Activated CD8-positive, alpha-beta T cell treated with anti-CD3 and anti-CD28 coated beads, Interleukin-2, amount 10 ng/mL, durations not matched to agents 7 days and 5 days (primary cell): ENCODE measurements at places on chromosomes 2 and 18. TPM values are rescaled to one million over a fixed set of nuclear protein-coding genes. Genes with fewer than 3 reads are reported as not detected.

The SLC16A14 gene
- total RNA-seq: 0.63 TPM

The SCN3A gene
- total RNA-seq: not detected

The PLB1 gene
- total RNA-seq: 1.0 TPM

The TUBA3E gene
- total RNA-seq: not detected

The FOXD4L1 gene
- total RNA-seq: 0.21 TPM

The TCF7L1 gene
- not detected for total RNA-seq

The HSBP1L1 gene
- total RNA-seq: 1.5 TPM

The RPRM gene
- total RNA-seq: 0.24 TPM

The COL5A2 gene
- 2.7 TPM for total RNA-seq

The PID1 gene
- not detected for total RNA-seq

The SGPP2 gene
- 0.11 TPM for total RNA-seq

DNA sequence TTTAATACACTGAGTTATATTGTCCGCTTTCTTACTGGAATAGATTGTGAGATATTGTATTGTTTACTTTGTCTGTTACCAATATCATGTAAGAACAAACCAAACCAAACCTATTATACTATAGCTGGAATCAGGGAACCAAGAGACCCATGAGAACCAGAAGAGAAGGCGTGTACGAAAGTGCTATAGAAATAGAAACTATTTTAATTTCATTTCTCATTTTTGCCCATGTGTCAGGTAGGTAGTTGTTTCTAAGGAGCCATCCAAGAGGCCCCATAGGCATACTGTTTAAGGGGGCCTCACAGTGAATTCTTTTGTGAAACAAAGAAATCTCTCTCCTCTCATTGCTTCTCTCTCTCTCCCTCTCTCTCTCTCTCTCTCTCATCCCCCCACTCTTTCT lies 363.6 kb downstream of the RNF144A start:
- no peak for DNase-seq

DNA sequence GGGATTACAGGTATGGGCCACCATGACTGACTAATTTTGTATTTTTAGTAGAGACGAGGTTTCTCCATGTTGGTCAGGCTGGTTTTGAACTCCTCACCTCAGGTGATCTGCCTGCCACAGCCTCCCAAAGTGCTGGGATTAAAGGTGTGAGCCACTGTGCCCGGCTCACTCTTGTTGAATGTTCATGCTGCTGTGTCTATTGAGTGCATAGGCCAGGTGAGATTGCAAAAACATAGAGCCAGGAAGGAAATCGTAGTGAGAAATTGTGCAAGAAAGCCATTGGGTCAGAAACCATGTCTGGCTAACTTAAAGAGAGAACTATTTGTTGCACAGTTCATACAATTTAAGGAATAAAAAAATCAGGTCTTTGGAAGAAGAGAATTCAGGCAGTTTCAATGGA lies 45.5 kb upstream of the FZD5 start:
- DNase-seq: no peak

GRCh38 chr2:127170452-127171197 lies 49.5 kb downstream of the CYP27C1 start:
- no peak for DNase-seq

- no peak for DNase-seq
These were observed 449.6 kb downstream of the TNS1 start for GRCh38 chr2:217553202-217553601.

- DNase-seq: no peak
These were observed 367.9 kb downstream of the TNS1 start for GRCh38 chr2:217634871-217635270.

- no peak for DNase-seq
These were observed 1.3 kb downstream of the PGAP1 start for GRCh38 chr2:196925051-196925767.

DNA sequence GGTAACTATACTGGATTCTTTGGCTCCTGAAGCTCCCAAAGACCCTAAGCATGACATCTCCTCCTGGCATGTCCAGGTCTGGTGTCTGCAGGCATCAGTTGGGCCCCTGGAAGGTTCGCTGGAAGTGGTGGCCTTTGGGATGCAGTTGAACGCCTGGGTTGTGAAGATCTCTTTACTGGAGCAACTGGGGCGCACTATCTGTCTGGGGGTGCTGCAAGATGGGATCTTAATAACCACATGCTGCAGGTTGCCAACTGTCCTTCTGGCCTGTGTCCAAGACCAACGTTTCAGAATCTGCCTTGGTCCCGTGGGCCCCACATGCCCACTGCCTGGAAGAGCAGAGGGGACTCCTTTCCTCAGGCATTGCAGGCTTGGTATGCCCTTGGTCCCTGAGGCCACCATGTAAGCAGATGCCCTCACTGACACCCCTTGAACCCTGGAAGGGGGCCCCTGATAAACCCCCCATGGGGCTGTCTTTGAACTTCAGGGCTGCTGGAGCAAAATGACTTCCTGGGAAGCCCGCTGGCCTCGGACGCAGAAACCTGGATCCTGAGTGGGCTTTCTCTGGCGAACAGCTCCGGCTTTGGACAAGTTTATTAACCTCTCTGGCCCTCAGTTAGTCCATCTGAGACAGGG lies 101.9 kb downstream of the TWIST2 start:
- no peak for DNase-seq

- DNase-seq: no peak
These were observed 417.9 kb downstream of the EPHA4 start for GRCh38 chr2:221154176-221154575.

DNA sequence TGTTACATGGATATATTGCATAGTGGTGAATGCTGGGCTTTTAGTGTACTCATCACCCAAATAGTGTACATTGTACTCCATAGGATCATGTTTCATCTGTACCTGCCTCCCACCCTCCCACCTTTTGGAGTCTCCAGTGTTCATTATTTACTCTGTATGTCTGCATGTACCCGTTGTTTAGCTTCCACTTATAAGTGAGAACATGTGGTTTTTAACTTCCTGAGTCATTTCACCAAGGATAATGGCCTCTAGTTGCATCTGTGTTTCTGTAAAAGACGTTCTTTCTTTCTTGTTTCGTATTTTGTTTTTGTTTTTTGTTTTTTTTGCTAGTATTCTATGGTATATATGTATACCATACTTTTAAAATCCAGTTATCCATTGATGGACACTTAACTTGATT lies 107.5 kb downstream of the MSTN start:
- DNase-seq: no peak

GRCh38 chr2:207624185-207625013 lies 795 bp downstream of the METTL21A start:
- DNase-seq: peak; percentile 78

GRCh38 chr2:121917143-121917542 lies 161.7 kb downstream of the TSN start:
- no peak for DNase-seq

- no peak for DNase-seq
These were observed 164.0 kb upstream of the REG3G start for GRCh38 chr2:78861546-78861945.

- DNase-seq: no peak
These were observed 106.1 kb downstream of the COLEC12 start for GRCh38 chr18:394262-394986.
